Fibroblast of villous mesenchyme (primary cell): ENCODE measurements at places on chromosomes 2 and 18. TPM values are rescaled to one million over a fixed set of nuclear protein-coding genes. Genes with fewer than 3 reads are reported as not detected.

The TCF23 gene
- not detected in 2 replicates for total RNA-seq

The MREG gene
- 1.3 and 4.3 TPM in 2 replicates for total RNA-seq

The PSMD1 gene
- 116 and 153 TPM in 2 replicates for total RNA-seq

The RESP18 gene
- total RNA-seq, result not detected in 2 replicates

The CD207 gene
- not detected in 2 replicates for total RNA-seq

The RAX gene
- total RNA-seq, result not detected in 2 replicates

The ASPRV1 gene
- total RNA-seq, result under 0.01 and 0.43 TPM in 2 replicates

The ACVR1C gene
- total RNA-seq, result under 0.01 and 0.43 TPM in 2 replicates

The TSHZ1 gene
- total RNA-seq, result 11.9 and 13.4 TPM in 2 replicates

The TLX2 gene
- total RNA-seq, result not detected in 2 replicates

The HOXD11 gene
- total RNA-seq, result 26.4 and 42.3 TPM in 2 replicates

The GEN1 gene
- total RNA-seq, result 12.6 and 18.6 TPM in 2 replicates
